ENCODE measurements at places on chromosomes 3 and 15.

DNA sequence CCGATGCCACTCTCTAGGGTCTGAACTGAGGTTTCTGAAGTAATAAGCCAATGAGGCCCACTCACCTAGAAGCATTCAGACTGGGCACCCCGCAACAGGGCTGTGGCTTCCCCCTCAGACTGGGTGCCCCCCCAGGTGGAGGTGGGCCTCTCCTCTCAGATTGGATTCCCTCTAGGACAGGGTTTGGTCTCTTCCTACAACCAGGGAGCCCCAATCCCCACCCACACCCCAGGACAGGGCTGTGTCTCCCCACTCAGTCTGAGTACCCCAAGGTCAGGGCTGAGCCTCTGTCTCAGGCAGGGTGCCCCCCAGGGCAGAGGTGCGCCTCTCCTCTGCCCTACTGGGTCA, 27.7 kb downstream of the PTH1R start:
- no peak for DNase-seq

GRCh38 chr3:165919284-165919683, 82.1 kb upstream of the BCHE start:
- DNase-seq, result no peak

- no peak for DNase-seq
Observed at GRCh38 chr3:64095802-64096201, 72.5 kb upstream of the PSMD6 start.

DNA sequence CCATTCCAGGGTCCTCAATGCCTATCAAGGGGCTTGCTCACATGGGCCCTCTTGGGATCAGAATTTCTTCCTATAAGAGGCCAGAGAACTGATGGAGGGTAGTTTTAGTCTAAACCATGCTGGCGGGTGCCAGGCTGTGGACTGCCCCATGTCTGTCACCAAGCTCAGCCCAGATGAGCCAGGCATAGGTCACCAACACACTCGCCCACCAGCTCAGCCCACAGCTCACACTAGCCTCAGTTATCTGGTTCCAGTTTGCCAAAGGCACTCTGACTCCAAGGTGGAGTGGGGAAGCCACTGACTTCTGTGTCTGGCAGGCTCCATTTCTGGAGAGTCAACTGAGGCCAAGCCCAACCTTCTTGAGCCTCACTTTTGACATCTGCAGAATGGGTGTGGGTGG, 50.7 kb upstream of the INSYN1 start:
- no peak for DNase-seq

DNA sequence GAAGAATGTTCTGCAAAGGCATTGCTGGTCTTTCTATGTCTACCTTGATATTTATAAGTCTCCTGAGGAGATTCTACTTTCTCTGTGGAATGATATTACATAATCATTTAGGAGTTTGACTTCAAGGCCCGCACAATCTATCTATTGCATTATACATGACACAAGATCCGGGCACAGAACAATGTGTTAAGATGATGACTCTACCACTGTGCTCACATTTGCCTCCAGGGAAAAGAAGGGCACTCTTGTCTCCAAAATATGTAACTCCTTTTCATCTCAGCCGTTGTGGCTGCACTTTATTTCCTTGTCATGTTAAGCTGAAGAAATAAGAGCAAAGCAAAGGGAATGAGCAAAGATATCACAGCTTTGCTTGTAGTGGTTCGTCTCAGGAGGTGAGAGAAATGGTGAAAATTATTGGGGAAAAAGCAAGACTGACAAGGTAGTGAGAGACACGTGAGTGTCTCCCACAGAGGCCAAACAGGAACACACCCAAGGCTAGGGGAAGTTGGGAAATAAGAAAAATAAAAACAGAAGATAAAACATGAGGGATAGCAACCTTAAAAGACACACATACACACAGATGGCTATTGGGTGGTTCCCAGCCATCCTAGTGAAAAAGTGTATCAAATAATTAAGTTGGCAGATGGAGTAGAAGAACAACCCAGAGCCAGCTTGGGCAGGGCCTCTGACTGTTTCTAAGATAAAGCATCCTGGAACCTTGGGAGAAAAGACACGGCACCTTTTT, 184.3 kb downstream of the P3H2 start:
- DNase-seq, result no peak

- no peak for DNase-seq
Observed at GRCh38 chr3:97896129-97896528, 74.3 kb downstream of the CRYBG3 start.
